AG04450 (cell line): ENCODE measurements at places on chromosomes 4 and X.
A peak's percentile ranks its signal among the peaks of the same experiment; 100 is the strongest.

- DNase-seq, result no peak
These were observed 123.0 kb downstream of the KDR start for GRCh38 chr4:55002431-55002830.

DNA sequence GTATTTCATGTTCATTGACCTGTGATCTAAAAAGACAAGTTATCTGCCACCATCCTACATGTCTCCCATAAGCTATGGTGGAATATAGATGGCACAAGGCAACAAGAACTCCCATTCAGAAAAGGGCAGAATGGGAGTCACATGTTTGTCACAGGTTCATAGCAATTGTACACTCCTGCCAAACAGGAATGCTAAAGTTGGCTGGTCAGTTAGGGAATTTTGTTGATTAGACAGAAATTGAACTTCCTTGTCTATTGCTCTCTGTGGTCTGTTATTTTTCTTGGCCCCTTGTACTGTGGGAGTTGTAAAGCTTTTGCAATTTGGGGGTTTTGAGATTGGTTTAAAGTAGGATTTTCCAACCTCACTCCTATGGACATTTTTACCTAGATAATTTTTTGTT lies 101.7 kb upstream of the SOD3 start:
- DNase-seq, result no peak

DNA sequence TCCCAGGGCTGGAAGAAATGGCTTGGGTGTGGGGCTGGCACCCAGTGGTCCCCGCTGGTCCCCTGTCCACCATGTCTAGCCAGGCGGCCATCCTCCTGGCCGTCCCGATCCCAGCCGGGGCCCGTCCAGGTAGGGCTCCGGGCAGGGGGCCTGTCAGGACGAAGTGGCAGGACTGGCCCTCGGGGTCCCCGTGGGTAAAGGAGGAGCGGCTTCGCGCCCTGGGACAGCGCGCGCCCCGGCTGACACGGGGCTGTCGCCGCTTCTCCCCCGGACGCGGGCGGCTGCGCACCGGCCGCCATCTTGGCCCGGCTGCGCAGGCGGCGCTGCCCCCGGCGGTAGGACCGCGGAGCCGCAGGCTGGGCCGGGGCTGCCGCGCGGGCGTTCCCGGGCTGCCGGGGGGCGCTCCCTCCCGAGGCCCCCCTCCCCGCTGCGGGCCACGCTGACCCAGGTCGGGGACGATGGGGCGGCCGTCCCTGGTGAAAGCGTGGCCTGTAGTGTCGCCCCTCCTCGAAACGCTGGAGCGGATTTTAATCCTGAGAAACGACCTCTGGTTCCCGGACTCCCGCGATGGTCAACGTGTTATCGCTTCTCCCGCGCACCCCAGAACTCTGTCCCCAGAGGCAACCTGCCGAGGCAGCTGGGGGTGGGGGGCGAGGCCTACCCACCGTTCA lies 60.4 kb upstream of the BCOR start:
- DNase-seq, result no peak

GRCh38 chr4:2241003-2241402 lies 918 bp downstream of the HAUS3 start:
- DNase-seq, result no peak

GRCh38 chr4:74367656-74368290 lies 2.8 kb downstream of the EREG start:
- DNase-seq, result no peak

DNA sequence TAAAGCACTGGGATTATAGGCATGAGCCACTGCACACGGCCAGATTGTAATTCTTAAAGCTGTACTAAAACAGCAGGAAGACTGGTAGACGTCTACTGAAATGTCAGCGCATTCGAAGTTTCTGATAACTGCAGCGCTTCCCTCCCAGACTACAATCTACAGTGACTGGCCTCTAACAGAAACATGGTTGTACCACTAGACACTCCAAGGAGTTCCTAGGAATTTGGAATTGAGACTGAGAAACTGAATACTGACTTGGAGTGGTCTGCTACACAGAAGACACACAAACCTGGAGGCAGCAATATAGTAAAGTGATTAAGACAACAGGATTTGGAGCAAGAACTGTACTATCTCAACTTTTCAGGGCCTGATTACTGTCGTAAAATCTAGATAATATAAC lies 937 bp downstream of the HELQ start:
- no peak for DNase-seq

- no peak for DNase-seq
These were observed 90.0 kb upstream of the GATB start for GRCh38 chr4:151850791-151851213.

DNA sequence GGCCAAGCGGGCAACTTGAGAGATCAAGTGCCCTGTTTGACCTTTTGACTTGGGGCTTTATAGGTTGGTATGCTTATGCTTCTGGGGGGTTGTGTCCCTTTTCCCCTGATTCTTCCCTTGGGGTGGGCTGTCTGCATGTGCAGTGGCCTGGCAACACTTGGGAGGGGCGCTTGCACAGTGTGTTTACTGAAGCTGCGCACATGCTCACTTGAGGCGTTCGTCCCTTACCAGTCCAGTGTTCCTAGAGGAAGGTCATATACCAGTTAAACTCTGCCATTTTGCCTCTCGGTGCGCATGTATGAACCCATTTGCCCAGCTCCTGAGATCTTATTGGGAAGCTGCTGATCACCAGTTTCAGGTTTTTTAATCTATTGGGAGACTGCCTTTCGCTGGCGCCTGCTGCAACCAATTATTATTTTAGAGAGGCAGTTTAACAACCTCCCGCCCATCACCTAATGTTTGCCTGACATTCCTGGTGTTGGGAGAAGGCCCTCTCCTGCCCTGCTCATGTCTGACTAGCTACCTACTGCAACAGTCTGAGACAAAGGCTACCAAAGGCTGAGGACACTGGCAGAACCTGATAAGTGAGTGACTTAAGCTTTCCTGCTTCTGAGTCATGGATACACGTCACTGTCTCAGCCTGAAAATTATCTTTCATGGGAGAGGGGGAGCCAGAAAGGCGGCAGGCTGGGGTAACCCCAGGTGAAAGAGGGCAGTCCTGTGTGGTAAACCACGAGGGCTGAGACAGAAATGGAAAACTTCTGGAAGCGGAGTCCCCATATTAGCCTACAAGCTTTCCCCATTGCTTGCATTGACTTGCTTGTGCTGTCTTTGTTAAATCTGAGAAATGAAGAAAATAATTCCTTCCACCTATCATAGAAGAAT lies 97.6 kb downstream of the CPE start:
- DNase-seq, result no peak

GRCh38 chr4:82745173-82745842 lies 53.3 kb downstream of the SCD5 start:
- DNase-seq, result no peak

- DNase-seq, result no peak
These were observed 54.1 kb downstream of the RPS6KA3 start for GRCh38 chrX:20212486-20213089.

- no peak for DNase-seq
These were observed 512.2 kb upstream of the INTU start for GRCh38 chr4:127120441-127121090.

DNA sequence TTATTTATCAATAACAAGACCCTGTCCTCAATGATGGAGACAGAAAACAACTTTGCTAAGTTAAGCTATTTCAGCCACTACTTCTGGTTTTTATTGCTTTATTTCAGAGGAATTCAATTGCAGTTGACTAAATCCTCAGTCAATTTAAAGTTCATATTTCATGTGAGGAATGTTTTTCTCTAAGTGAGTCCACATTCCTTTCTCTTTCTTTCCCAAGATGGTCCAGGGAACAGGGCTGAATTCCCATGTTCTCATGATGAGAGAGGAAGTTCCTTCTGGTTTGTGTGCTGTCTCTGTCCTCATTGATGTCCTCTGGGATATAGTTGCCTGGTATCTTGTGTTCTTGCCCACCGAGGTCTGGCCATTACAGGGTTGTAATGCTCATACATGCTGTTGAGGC lies 117.2 kb downstream of the SLIT2 start:
- DNase-seq, result peak; percentile 23

DNA sequence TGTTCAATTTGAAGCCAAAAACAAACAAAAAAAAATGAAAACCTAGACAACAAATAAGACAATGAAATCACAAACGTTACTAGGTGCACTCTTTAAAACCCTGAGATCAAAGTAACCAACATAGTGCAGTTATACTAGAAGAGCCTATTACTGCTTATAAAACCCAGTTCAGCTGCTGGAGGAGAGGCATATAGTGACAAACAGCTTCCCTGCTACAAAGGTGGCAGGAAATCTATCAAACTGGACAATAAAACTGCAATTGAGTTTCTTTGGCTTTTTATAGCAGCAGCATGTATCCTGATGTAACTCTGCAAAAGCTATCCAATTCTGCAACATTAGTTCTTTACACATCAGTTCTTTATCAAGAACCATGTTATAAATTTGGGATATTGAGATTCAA lies 155.6 kb downstream of the LRBA start:
- DNase-seq, result no peak

- no peak for DNase-seq
These were observed 21.8 kb upstream of the P2RY10 start for GRCh38 chrX:78923198-78924015.

- no peak for DNase-seq
These were observed 59.6 kb downstream of the NFKB1 start for GRCh38 chr4:102560571-102561341.

DNA sequence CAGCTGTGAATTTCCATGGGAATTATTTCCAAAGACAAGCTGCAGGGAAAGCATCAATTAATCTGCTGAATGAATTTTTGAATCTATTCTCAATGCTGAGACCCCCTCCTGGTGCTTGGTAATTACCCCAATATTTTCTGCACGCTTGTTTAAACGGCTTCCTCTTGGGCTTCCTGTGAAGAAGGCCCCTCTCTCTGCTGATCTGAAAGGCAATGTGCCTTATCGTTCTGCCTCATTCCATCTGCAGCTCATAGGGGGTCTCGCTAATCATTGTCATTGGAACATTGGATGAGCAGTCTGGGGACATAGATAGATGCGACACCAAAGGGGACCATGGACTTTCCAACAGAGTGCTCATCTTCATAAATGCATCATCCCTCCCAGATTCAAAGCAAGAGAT lies 851.6 kb downstream of the PDHA2 start:
- DNase-seq, result no peak

GRCh38 chr4:62118558-62118957 lies 918.4 kb downstream of the ADGRL3 start:
- DNase-seq, result no peak

- DNase-seq, result no peak
These were observed 526.5 kb downstream of the TRIML1 start for GRCh38 chr4:188665491-188666457.

DNA sequence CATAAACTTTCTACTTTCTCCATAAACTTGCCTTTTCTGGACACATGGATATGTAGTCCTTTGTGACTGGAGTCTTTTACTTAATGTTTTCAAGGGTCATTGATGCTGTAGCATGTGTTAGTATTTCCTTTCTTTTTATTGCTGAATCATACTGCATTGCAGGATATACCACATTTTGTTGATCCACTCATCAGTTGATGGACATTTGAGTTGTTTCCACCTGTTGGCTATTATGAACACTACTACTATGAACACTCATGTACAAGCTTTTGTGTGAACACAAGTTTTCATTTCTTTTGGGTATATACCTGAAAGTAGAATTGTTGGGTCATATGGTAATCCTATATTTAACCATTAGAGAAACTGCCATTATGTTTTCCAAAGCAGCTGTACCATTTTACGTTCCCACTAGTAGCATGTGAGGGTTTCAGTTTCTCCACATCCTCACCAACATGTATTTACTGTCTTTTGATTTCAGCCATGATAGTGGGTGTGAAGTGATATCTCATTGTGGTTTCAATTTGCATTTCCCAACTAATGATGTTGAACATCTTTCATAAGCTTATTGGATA lies 26.3 kb upstream of the GPM6B start:
- DNase-seq, result no peak

GRCh38 chrX:42602566-42602965 lies 175.4 kb downstream of the PPP1R2C start:
- no peak for DNase-seq

GRCh38 chr4:160213366-160213765 lies 1110.5 kb downstream of the RAPGEF2 start:
- DNase-seq, result no peak

DNA sequence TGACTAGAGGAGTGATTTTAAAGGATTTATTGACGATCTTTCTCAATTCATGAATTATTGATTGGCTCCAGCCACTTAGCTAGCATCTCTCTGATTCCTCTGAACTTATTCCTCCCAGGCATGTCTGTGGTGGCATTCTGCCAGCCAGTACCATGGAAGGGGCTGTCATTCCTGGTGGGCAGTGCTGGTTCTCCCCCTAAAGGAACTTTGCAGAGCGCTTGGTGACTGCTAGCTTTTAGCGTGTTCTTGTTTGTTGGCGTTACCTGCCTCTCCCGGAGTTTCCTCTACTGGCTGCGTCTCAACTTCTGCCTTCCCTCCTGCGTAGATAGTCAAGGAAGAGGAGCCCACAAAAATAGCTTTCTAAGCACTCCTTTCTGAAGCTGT lies 19.3 kb downstream of the SRD5A3 start:
- no peak for DNase-seq

DNA sequence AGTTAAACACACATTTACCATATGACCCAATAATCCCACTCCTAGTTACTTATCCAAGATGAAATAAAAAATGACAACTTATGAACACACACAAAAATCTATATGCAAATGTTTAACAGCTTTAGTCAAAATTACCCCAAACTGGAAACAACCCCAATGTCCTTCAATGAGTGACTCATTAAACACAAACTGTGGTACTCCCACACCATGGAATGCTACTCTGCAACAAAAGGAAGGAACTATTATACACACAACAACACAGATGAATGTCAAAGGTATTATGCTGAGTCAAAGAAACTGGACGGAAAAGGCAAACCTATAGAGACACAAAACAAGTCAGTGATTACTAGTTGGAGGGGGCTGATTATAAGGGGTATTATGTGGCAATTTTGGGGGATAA lies 40.5 kb downstream of the MED14 start:
- DNase-seq, result no peak

DNA sequence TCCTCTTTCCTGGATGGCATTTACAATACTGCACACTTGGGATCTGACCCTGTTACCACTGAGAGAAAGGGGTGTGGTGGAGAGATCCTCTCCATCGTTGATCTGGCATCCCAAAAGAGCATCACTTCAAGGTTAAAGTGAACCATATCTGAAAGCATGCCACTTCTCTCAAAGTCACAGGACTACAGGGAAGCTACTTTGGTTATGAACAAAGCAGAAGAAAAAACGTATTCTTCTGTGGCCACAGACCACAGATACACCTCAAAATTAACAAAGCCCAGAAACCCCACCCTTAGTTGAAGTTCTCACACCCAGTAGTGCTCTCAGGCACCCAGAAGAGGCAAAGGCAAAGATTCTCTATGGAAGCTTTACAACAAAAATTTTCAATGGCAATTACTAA lies 108.3 kb downstream of the JADE1 start:
- no peak for DNase-seq

- DNase-seq, result no peak
These were observed 97.1 kb downstream of the NFKB1 start for GRCh38 chr4:102598086-102598761.
